ENCODE measurements at places on chromosomes 5 and 9.
A peak's percentile ranks its signal among the peaks of the same experiment; 100 is the strongest.

DNA sequence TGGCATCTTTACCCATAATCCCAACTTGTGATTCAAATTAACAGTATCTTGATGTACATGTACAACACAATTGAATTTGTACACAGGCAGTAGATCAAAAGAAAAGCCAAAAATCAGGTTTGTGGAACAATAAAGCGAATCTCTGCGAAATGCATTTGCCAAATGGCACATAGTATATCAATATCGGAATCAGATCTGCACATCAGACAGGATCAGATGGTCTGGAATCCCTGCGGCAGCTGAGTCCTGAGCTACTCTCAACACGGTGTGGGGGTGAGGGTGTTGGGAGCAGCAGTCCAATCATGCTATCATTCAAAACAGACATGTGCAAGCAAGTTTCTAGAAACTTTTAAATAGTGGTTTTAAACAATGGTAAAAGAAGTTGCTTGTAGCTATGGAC lies 358.3 kb downstream of the SEMA5A start:
- no peak for DNase-seq

- peak; percentile 17 for DNase-seq
These were observed 657 bp downstream of the MTRR start for GRCh38 chr5:7869474-7870136.

DNA sequence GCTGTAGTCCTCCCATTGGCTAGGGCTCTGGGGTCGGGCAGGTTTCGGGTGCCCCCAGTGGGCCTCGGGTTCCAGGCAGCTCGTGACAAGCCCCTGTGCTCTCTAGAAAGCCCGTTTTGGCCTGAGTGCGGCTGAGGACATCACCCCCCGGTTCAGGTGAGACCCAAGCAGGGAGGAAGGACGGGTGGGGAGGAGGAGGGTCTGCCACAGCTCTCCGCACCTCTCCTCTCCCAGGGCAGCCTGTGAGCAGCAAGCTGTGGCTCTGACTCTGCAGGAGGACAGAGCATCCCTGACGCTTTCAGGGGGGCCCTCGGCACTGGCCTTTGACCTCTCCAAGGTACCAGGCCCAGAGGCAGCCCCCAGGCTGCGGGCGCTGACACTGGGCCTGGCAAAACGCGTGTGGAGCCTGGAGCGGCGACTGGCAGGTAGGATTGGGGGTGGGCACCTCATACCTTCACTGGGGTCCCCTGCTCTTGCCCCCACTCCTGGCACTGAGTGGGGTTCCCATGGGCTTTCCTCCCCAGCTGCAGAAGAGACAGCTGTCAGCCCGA lies 672 bp downstream of the PAXX start:
- DNase-seq: no peak

GRCh38 chr5:148665431-148665830 lies 11.1 kb upstream of the HTR4 start:
- DNase-seq: no peak

- no peak for DNase-seq
These were observed 19.1 kb downstream of the LHX3 start for GRCh38 chr9:136185596-136186366.

DNA sequence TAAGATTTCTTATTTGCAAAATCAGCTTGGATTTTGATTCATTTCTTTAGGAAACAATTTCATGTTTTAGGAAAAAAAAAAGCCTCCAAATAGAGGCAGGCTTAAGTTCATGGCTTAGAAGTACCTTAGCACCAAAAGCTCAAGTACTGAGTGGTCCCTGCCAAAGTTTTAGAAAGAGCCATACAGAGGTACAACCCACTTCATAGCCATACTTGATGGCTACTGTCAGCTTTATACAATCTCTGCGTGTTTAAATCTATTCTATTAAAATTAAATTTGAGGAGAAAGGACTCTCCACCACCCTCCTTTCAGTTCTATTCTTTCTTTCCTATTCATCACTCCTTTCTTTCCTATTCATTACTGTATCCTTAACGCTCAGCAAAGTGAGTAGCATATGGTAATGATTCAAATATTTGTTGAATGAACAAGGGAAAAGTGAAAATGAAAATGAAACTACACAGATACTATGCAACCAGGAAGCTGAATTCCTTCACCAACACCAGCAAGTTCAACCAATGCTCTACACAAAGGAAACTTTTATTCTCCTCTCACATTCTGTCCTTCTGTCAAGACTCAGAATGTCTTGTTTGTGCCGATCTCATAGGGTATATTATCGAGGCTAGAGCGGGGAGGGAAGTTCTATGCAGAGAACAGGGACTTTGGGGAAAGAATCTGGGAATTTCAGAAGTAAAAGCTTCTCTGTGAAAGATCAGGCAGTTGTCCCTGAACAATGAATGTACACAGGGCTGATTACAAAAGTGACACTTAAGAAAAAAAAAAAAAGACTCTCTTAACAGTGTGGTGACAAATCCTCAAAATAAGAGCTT lies 138.6 kb upstream of the SPEF2 start:
- DNase-seq: peak; percentile 13

DNA sequence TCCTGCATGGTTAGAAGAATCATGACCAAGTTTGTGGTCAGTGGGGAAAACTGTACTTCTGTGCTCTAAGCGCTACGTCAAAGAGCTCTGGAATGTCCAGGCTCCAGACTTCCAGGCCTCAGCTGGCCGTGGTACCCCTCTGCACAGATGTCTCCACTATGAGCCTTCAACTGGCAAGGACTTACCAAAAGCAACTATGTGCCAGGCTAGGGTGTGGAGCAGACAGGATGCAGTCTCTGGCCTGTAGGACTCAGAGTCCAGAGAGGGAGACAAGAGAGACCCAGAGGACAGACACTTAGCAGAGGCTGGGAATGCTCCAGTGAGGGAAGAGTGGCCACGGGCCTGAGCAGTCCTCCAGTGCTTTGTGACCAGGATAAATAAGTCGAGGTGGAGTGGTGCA lies 31.0 kb upstream of the TCF7 start:
- DNase-seq: no peak

- no peak for DNase-seq
These were observed 45.7 kb upstream of the PIK3R1 start for GRCh38 chr5:68169903-68170302.

DNA sequence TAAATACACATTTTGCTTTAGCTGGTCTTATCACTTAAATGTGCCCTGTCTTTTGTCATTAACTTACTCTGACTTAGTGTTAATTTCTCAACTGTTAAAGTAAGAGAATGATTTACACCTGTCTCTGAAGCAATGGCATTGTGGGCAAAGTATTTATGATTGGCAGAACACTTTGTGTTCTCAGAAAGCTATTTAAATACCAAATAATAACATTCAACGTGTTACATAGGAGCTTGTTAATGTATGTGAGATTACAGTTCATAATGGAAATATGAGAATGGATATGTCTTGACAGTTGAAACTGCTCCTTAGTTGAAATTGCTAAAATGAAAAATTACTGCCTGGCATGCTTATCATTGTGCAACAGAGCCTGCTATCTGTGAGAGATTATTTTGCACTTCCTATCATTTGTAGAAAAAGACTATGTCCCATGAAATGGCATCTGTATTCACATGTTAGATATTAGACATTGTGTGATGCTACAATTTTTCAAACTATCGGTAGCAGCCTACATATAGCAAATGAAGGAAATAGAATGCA lies 46.1 kb downstream of the PRR16 start:
- DNase-seq: no peak

DNA sequence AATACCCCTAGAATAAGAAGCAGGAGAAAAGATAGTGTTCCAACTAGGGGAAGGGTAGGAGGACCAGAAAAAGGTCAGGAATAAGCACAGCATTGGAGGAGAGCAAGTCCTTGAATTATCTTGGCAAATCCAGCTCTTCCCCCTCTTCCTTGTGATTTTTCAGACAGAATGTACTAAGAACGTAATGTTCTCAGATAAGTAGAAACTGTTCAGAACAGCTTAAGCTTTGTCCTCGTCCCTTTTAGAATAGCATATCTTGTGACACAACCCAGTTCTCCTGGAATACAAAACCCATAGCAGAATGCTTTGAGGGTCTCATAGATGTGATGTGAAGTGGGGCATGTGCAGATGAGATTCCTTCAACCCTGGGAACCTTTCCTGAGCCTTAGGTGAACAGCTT lies 97.4 kb downstream of the EMB start:
- no peak for DNase-seq

DNA sequence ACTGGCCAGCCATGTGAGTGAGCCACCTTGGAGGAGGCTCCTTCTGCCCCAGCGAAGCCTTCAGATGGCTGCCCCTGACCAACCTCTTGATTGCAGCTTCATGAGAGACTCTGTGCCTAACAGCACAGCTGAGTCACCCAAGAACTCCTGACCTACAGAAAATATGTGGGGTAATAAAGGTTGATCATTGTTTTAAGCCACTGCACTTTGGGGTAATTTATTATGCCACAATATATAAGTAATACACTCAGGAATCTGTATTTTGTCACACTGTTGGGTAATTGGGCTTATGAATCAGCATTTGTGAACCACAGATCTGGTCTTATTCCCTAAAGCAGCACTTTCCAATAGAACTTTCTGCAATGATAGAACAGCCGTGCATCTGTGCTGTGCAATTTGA lies 24.4 kb upstream of the VDAC1 start:
- no peak for DNase-seq

- DNase-seq: no peak
These were observed 1.3 kb upstream of the MTAP start for GRCh38 chr9:21800931-21801682.

DNA sequence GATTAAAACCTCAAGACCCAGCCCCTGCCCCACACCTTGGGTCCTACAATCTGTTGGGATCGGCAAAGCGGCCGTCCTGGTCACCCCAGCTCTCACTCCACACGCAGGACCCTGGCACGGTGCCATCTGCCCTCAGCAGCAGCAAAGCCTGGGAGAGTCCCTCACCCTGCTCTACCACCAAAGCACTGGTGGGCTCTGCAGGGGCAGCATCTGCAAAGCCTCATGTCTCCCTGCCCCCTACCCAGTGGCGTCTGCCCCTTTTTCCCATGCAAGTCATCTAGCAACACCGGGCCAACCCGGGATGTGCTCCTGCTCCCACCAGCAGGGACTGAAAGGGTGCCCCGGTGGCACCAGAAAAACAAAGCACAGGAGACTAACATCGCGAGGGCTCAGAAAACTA lies 19.6 kb upstream of the CNOT6 start:
- no peak for DNase-seq

DNA sequence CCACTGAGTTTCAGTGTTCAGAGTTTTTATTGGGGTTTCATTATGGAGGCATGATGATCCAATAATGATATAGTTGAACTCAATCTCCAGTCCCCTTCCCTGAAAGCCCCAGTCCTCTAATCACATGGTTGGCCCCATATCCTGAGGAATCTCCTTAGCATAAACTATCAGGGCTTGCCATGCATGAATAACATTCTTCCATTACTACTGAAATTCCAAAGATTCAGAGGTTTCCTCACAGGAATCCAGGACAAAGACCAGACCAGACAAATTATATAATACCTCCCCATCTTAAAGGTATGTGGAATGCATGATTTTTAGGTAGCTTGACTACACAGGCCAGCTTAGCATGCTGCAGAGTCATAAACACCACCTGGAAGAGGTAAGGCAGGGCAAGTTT lies 15.5 kb upstream of the LRRTM2 start:
- DNase-seq: no peak

DNA sequence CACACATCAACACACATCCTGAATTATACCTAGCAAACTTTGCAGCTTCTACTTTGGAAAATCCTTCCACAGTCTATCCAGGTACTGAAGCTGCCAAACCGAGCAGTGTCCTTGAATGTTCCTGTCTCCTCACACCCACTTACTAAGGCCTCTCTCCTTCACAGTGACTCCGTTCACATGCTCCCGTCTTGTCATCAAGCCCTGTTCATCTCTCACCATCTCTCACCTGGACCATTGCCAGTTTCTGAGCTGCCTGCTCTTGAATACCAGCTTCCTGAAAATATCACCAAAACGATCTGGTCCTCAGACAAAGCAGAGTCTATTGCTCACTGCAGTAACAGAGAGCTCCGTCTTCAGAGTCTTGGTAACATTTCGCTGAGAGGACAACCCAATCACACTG lies 57.4 kb downstream of the GCNT1 start:
- no peak for DNase-seq

GRCh38 chr9:133585481-133586351 lies 23.5 kb downstream of the FAM163B start:
- DNase-seq: no peak

DNA sequence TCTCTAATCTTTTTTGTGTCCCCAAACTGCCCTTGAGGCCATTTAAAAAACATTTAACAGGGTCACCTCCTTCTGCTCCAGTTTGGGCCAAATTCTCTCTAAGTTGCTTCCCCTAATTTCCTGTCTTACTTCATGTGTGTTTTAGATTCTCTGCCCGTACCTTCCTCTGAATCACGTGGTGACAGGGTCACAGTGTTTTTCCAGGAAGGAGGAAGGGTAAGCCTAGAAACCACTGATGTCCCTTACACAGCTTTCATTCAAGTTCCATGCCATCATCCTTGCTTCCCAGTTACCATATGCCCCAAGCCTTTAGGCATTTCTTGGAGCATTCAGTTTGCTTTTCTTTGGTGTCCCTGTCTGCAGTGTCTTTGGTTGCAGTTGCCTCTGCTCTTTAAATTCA lies 42.4 kb upstream of the MACIR start:
- DNase-seq: no peak

- no peak for DNase-seq
These were observed 31.6 kb upstream of the ANKRD18A start for GRCh38 chr9:38652044-38652443.

DNA sequence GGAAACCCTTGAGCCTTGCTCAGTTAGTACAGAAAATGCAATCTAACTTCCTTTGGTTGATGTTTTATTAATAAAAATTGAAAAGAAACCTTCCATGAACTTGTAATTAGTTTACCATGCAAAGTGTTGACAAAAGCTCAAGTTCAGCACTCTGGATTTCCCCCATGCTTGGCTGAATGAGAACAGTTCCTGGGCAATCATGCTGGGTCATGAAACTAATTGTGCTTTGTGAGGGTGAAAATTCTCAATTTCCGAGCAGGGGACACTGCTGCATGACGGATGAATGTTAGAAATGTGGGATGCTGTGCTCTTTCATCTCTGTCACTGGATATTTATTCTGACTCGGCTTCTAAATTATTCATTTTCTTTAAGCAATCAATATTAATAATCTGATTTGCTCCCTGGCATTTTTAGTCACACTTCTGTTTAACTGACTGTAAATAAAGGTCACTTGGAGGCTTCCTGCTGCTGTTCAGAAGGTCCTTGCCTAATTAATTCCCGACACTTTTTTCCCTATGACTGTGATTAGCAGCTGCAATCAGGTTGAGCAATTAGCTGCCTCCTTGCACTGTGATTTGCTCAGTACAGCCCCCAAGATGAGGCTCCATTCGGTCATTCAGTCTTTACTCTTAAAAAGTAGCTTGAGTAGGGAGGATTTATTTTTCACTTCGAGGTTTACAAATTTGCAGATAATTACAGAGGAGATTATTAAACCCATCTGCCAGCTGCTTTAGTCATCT lies 678.1 kb upstream of the ZNF608 start:
- no peak for DNase-seq

GRCh38 chr9:29212397-29213387 lies 1639.4 kb upstream of the C9orf72 start:
- no peak for DNase-seq

GRCh38 chr9:131076347-131077195 lies 19.8 kb upstream of the AIF1L start:
- no peak for DNase-seq

GRCh38 chr5:45596320-45596719 lies 99.9 kb downstream of the HCN1 start:
- no peak for DNase-seq

GRCh38 chr5:37661227-37661920 lies 178.5 kb downstream of the GDNF start:
- DNase-seq: no peak
